ENCODE measurements at places on chromosomes 16 and 17.

DNA sequence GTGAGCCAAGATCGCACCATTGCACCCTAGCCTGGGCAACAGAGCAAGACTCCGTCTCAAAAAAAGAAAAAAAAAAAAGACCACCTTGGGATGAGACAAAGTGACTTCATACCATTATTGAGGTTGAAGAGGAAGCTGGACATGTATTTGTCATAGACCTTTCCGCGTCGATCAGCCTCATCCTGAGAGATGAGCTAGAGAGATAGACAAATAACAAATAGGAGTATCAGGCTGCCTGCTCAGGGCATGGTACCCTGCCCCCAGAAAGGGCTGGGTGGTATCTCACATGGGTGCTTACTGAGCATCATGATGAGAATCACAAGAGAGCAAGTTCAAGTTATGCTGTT lies 22.1 kb downstream of the CNTNAP1 start:
- no peak for DNase-seq

GRCh38 chr17:7220593-7221277 lies 997 bp downstream of the ACADVL start:
- peak; percentile 63 for DNase-seq

- no peak for DNase-seq
Observed at GRCh38 chr17:41429667-41430066, 5.3 kb upstream of the KRT37 start.

DNA sequence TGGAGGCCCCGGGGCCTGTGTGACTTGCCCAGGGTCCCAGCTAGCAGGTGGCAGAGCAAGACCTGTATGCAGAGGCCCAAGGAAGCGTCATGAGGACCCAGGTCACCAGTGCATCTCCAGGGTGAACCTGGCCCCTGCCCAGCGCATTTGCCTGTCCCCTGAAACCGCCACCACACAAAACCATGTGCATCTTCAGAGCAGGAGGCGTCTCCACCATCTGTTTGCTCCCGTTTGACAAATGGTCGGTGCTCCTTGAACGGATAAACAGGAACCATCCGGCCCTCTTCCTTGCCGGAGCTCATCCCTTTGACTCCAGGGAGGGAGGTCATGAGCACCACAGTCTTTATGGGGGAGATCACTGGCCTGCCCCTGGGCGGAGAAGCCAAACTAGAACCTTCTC lies 62.5 kb downstream of the JPH3 start:
- no peak for DNase-seq

- DNase-seq = no peak
Observed at GRCh38 chr16:26643519-26643918, 423.2 kb upstream of the C16orf82 start.

- DNase-seq = no peak
Observed at GRCh38 chr16:72927199-72928089, 120.5 kb downstream of the ZFHX3 start.

- DNase-seq = no peak
Observed at GRCh38 chr17:60767744-60768308, 90.2 kb downstream of the BCAS3 start.

DNA sequence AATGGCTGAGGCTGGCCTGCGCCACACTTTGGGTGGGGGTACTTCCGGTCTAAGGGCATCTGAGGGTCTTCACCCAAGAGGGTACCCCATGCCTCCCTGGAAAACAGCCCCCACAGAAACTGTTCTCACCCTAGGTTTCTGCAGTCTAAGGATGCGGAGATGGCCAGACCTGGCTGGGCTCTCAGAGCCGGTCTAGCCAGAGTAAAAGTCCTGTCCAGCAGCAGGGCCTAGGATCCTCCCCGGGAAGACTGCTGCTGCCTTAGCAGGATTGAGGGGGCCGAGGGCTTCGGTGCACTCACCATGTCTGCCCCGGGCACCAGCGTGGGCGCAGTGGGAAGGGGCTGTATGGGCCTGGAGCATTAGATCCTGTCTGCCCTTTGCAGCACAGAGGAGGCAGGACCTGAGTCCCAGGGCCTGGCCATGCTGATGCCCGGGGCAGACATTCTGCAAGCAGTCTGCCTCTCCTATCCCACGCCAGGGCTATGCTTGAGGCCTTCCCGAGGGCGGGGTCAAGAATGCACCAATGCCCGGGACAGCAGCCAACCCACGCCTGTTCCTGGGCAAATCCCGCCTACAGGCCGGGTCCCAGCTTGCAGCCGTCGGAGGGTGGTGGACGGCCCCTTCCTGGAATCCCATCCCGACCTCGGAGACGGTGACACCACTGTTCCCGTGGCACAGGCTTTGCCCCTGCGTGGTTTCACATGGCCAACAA lies 54.7 kb downstream of the CBFA2T3 start:
- no peak for DNase-seq

- DNase-seq = no peak
Observed at GRCh38 chr16:84501077-84501735, 3.3 kb downstream of the MEAK7 start.

- DNase-seq = no peak
Observed at GRCh38 chr17:40623419-40624210, 24.0 kb downstream of the SMARCE1 start.

DNA sequence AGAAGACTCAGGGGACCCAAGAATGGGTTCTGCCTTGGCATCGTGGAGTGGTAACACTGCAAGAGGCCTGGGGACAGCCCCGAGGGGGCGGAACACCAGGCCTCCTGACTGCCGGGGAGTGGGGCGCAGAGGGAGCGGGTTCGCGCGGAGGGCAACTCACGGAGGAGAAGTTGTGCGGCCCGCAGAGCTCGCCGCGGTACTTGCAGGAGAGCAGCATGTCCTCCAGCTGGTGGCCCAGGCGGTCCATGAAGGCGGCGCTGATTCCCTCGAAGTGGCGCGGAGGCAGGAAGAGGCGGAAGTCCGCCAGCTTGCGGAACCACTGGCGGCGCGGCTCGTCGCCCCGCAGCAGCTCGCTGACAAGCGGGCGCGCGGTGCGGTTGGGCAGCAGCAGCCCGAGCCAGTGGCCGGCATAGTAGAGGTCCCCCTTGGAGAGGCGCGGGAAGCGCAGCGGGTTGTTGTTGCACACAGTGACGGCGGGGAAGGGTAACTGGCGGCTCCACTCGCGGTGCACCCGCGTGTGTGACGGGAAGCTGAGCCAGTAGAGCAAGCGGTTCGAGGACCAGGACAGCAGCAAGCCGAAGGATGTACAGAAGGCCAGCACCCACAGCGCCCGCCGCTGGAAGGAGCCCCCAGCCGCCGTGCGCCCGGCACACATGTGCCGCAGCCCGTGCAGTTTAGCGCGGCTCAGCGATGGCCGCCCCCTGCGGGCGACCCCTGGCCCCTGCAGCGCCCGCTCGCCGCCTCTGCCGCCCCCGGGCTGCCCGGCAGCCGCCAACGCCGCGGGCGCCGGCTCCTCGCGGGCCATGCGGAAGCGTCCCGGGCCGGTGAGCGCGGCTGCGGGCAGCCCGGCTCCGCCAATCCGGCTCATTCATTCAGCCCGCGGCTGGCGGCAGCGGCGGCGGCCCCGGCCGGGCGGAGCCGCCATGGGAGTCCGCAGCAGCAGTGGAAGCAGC lies 1.6 kb downstream of the ASIC2 start:
- DNase-seq = no peak

GRCh38 chr16:46607529-46607928 lies 13.7 kb downstream of the SHCBP1 start:
- no peak for DNase-seq

DNA sequence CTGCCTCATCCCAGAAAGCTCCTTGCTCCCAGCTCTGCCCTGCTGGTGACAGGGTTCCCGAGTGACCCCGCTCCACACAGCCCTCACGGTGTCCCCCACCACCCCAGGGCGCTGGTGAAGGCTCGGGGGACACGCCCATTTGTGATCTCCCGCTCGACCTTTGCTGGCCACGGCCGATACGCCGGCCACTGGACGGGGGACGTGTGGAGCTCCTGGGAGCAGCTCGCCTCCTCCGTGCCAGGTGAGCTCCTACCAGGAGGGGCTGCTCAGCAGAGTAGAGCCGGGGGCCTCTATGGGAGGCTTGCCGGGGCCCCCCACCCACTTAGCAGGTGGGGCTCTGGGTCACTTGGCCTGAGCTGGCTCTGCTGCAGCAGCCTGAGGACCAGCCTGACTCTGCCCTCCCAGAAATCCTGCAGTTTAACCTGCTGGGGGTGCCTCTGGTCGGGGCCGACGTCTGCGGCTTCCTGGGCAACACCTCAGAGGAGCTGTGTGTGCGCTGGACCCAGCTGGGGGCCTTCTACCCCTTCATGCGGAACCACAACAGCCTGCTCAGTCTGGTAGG lies 11.2 kb downstream of the GAA start:
- no peak for DNase-seq

DNA sequence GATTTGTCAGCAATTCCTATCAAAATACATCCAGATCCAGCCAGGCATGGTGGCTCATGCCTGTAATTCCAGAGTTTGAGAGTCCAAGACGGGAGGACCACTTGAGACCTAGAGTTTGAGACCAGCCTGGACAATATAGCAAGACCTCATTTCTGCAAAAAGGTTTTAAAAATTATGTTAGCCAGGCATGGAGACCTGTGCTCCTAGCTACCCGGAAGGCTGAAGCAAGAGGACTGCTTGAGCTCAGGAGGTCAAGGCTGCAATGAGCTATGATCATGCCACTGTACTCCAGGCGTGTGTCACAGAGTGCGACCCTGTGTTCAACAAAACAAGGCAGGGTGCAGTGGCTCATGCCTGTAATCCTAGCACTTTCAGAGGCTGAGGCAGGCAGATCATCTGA lies 215.2 kb downstream of the CPPED1 start:
- no peak for DNase-seq
